RPMI8226 (cell line): ENCODE measurements at places on chromosomes 5 and 9.
A peak's percentile ranks its signal among the peaks of the same experiment; 100 is the strongest.

- peak; percentile 99 for DNase-seq
These were observed at the start of gene ICE1 for GRCh38 chr5:5421961-5422818. Gene ICE1, plus strand, starts transcription at chr5:5422677. Its CDS starts 239 bp downstream, at chr5:5422916.

GRCh38 chr9:38071470-38072134 is 2.6 kb upstream of the SHB start:
- DNase-seq, result no peak

GRCh38 chr9:86575825-86576525 is 221.8 kb upstream of the TUT7 start:
- no peak for DNase-seq

DNA sequence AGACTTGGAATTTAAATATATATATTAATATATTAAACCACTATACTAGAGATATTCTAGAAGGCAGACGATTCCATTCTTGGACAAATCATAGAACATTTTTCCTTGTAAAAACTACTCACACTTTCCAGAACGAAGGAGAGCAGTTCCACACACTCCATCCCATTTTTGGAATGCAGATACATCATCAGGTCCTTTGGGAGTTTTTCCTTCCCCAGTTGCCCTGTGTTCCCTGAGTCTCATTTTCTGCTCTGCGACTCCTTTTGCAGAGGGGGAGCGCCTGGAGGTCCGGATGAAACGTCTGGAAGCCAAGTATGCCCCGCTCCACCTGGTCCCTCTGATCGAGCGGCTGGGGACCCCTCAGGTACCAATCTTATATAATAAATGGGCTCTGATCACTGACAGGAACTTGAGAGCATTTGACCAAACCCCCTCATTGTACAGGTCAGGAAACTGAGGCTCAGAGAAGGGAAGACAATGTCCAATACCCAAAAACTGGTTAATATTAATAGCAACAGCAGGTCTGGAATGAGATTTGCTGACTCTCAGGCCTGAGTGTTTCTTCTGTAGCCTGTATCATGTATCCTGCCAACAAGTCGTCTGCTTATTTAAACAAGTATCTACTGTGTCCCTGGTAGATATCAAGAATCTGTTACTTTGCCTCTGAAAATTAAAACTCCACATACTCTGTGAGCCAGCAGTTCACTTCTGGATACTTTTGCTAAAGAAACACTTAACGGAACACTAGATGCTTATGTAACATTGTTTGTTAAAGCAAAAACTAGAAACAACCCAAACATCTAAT is 76.8 kb upstream of the NIPAL4 start:
- no peak for DNase-seq
